G401 (cell line): ENCODE measurements at places on chromosomes 6 and 20.

- DNase-seq, result no peak
Measured at GRCh38 chr6:144353871-144354314, 68.8 kb downstream of the UTRN start.

DNA sequence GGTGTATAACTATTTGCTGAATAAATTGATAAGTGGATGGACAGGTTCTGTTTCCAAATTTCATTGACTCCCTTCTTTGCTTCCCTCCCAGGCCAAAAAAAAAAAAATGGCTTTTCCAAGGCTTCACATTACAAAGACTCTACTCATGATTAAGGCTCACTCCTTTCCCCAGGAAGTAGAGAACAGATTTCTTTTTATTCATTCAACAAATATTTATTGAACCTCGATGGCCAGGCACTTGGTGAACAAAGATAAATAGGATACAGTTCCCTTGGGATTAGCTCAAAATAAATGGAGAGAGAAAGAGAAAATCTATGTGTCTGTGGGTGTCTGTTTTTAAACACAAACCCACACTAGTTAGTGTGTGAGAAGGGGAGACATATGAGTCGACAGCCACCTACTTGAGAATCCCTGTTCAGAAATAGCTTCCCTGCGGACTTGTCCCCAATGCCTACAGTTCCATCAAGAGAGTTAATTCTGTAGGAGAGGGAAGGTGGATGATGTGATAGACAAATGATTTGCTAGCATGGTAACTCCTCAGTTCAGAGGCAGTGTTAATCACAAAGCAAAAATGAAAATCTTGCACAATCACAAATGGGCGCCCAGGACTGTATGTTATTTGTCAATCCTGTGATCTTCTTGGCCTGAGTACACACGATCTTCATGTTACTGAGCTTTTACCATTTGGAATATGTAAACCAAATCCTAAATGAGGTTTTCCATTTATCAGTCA lies 20.3 kb downstream of the TRAF3IP2 start:
- DNase-seq, result no peak

DNA sequence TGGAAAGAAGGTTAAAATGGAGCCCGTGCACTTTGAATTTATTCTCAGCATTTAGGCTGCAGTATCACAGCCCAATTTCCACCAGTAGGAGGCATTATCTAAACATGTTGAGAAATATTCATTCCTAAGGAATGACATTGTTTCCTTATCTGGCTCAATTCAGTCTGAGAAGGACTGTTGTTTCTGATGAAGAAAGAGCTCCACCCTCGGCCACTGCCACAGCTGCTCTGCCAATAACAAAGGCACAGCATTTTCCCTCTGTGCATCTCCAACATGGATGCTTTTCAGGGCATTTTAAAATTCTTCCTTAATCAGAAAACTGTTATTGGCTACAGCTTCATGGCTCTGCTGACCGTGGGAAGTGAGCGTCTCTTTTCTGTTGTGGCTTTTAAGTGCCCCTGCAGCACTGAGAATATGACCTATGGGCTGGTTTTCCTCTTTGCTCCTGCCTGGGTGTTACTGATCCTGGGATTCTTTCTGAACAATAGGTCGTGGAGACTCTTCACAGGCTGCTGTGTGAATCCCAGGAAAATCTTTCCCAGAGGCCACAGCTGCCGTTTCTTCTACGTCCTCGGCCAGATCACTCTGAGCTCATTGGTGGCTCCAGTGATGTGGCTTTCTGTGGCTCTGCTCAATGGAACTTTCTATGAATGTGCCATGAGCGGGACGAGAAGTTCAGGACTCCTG lies at the start of gene CALHM5:
CALHM5 (plus strand) TSS at position 216 of the 687 bp plus-strand sequence; CDS start at position 274, 58 bp downstream.
- DNase-seq, result no peak

DNA sequence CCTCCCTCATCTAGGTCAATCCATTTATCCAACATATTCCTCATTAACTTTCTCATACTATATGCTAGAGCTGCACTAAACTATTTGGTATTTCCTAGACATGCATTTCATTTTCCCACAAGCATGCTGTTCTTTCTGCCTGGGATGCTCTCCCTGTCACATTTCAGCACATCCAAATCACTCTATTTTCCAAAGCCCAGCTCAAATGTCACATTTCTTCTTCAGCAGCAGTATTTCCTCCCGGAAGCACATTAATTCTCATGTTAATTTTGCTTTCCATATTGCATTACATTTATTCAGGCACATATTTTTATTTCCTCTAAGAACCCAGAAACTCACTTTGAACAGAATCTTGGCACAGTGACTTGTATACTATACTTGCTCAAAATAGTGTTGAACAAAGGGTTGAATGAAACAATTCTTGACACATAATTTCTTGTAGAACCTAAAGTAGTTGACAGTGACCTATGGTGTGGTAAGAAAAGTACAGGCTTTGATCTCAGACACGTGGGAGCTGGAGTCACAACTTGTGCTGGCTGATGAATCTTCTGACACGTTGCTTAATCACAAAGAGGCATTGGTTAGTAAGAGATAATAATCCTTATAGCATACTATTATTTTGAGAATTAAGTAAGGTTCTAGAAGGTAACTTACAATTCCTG lies 30.8 kb upstream of the CD2AP start:
- DNase-seq, result no peak

GRCh38 chr20:31717478-31718201 lies 5.0 kb downstream of the BCL2L1 start:
- no peak for DNase-seq

DNA sequence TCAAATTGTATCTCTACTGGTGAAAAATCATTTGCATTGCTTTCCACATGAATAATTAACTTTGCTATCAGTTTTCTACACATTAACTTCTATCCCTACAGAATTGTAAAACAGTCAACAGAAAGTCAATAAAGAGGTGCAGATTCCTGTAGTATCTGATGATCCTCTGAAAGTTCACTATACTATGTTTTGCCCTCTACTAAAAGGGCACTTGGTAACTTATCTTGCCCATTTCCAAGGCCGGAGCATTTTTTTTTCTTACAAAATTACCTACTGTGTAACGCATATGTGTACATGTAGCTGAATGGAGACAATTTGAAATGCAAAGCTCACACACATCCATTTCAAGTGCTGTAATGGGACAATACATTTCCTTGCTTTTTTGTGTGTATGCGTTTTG lies 9.6 kb upstream of the SPTLC3 start:
- no peak for DNase-seq

DNA sequence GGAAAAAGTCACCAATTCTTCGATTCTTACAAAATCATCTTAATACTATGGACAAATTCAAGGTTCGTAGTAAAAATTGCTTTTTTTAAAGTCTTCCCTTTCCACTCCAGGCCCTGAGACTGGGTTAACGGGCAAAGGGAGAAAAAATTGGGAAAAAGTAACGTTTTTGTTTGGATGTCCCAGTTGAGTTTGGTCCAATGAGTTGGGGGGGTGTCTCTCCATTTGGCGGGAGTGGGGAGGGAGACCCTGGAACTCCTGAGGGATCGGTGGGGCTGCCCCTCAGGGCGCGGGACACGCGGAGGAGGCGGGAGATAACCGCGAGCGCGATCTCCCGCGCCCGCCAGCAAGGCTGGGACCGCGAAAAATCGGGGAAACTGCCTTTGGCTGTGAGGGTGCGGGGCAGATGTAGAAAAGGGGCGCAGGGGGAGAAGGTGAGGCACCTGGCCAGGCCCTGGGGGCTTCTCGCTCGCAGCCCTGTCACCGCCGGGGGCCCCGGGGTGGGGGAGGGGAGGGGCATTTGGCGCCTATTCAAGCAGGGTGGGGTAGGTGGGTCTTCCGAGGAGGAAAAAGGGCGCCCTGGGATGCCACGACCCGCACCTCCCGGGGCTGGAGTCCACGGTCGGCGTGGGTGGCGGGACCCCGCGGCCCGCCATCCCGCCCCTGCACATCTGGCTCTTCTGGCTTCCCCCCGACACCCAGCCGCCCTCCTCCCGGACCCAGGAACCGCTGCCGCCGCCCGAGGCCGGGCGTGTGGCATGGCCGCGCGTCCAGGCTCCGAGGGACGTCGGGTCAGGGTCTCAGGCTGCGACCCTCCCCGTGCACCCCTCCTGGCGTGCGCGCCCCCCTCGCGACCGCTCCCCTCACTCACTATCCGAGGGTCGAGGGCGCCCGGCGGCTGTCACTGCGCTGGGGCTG lies 595 bp downstream of the FBXO5 start:
- no peak for DNase-seq

DNA sequence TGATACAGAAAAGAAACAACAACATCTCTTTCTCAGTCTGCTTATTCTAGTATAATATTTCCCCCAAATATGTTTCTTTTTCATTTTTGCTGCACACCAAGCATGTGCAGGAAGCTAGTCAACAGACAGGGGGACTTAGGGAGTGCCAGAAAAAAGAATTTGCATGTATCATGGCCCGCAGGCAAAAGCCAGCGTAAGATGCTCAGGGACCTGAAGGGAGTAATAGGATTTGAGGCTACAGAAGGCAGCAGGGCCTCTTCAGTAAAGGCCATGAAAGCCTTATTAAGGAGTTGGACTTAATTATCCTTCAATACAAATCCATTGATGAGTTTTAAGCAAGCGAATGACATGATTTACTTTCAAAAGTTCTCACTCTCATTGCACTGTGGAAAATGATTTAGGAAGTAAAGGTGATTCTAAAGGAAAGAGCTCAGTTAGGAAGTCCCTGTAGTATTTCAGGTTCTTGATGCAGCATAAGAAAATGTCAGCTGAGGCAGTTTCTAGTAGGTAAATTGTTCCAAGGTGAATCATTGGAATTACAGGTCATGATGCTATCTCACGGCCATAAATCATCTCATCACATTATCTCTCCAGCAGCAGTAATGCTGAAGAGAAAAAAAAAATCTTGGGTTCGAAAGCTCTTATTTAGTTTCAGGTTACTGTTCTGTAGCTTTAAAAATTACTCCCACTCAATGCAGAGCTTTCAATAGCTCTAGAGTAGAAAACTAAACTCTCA lies 94.8 kb downstream of the PTCHD4 start:
- no peak for DNase-seq

DNA sequence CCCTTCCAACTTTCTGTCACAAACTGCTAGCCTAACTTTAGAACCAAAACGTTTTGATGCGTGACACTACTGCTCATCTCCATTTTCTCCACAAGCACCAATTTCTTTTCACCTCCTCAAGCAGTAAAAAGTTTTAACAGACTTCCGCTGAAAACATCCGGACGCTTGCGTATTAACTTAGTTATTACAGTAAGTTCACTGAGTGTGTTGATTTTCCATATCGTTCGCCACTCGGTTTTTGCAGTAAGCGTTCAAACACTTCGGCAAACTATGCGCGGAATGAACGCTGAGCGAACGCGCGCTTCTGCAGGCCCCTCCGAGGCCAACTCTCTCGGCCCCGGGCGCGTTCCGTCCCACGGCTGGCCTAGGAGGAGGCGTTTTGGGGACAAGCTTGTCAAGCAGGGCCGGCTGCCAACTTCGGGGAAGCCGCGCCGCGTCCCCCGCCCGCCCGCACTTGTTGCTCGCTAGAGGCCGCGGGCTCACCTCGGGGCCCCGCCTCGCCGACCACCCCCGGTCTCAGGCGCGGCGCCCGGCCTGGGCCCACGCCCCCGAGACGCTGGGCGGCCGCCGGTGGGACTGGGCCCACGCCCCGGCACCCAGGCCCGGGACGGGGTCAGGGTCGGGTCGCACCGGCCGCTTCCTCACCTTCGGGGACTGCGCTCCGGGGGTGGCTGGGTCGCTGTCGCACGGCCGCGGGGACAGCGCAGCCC lies 945 bp downstream of the PHF10 start:
- DNase-seq, result peak; percentile 70

GRCh38 chr6:82072751-82073150 lies 174.8 kb downstream of the IBTK start:
- no peak for DNase-seq

- no peak for DNase-seq
Measured at GRCh38 chr6:33315793-33316602, 1.5 kb downstream of the ZBTB22 start.

DNA sequence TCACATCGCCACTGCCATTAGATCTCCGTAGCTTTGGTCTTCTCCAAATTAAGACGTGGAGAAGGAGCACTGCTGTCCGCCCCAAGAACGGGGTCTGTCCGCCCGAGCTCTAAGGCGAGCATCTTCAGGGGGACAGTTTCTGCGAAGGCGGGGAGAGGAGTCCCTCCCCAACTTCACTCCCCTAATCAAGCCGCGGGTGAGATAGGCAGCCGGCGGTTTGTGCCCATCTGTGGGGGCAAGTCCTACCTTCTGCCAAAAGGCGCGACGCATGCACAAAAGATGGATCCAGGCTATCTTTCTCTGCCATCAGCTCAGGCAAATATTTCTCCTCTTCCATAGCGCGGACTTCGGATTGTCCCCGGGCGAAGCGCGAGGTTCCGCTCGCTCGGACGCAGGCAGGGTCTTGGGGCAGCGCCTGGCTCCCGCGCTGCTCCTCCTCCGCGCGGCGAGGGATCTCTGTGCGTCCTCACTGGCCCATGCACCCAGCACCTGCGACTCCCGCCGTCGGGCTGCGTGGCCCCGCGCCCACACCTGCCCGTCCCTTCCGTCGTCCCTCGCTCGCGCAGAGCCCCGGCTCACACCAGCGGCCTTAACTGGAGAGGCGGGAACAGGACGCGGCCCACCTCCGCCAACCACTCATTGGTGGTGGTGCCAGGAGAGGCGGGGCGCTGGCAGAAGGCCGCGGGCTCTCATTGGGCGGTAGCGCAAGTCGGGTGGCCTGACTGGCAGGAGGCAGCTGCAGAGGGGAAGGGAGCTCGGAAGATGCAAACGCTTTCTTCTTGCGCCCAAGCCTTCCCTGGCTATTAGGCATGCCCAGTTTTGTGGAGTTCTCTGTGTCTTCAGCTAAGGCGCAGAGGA lies at the start of gene KHDRBS2:
KHDRBS2 (minus strand) TSS at position 614 of the 858 bp plus-strand sequence.
- DNase-seq, result peak; percentile 32
